ENCODE measurements at places on chromosomes 4 and X.
A peak's percentile ranks its signal among the peaks of the same experiment; 100 is the strongest.

DNA sequence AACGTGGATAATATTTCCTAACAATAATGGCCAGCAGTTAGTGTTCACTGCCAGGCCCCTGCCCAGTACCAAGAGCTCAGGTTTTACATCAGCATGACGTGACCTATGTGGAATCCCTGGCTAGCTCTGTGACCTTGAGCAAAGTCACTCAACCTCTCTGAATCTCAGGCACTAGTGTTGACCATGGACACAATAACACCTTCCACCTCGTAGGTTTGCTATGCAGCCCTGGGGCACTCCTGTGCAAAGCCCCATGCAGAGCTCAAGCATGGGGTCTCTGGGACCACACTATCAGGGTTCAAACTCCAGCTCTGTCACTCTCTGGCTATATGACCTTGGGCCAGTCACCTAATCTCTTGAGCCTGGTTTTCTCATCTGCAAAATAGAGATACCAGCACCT lies 38.7 kb upstream of the MSX1 start:
- no peak for DNase-seq

GRCh38 chr4:111838406-111838930 lies 306.8 kb upstream of the FAM241A start:
- no peak for DNase-seq

GRCh38 chr4:133921280-133922195 lies 280.1 kb downstream of the PABPC4L start:
- peak; percentile 7 for DNase-seq

DNA sequence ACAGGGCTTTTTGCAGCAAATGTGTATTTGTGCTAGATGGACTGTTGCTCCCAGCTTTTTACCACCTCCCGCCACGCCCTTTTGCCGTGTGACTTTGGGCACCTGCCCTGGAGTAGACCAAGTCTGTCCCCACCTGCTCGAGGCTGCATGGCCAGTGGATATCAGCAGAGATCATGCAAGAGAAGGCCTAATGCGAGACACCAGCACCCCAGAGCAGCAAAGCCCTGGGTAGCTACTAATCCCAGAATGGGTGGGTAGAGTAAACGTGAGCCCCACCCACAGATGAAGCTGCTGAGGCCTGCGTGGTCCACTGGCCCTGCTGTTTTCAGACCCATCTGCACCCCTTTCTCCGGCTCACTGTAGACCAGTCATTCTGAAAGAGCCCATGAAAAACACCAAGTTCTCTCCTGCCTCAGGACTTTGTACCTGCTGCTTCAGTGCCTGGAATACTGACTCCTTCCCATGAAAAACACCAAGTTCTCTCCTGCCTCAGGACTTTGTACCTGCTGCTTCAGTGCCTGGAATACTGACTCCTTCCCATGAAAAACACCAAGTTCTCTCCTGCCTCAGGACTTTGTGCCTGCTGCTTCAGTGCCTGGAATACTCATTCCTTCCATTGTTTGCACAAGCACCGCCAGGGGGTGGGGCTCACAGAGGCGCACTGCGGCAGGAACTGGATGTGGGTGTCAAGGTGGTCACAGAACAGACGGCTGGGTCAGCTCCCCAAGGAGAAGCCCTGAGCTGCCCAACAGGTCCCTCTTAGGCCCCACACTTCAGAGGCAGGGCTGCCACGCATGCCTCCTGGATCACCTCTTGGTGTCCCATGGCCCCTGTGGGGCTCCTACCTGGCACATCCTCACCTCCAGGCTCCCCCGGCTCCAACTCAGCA lies 5.1 kb upstream of the TNIP2 start:
- DNase-seq: peak; percentile 33
